Stimulated activated CD4-positive, alpha-beta T cell treated with anti-CD3 and anti-CD28 coated beads, Interleukin-12 subunit alpha, Interleukin-12 subunit beta, amount 100 ng/mL, for 4 hours (primary cell): ENCODE measurements at places on chromosomes 16 and 17.

- DNase-seq, result no peak
These were observed 18.9 kb downstream of the VASN start for GRCh38 chr16:4390266-4391260.

DNA sequence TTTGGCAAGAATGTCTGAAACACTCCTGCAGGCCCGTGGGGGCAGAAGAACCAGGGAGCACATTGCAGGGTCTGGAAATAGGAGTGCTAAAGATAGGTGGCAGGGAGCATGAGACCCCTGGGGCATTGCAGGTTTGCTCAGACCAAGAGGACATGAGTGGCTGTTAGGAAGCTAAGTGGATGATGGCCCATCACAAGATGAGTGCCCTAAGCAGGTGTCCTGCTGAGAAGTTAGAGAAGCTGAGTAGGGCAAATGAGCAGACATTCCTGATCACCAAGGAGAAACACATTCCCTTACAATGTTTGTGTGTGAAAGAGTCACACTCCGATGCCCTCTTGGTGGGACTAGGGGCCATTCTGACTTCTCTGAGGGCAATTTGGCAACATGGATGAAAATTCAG is 9.9 kb downstream of the MLYCD start:
- no peak for DNase-seq

DNA sequence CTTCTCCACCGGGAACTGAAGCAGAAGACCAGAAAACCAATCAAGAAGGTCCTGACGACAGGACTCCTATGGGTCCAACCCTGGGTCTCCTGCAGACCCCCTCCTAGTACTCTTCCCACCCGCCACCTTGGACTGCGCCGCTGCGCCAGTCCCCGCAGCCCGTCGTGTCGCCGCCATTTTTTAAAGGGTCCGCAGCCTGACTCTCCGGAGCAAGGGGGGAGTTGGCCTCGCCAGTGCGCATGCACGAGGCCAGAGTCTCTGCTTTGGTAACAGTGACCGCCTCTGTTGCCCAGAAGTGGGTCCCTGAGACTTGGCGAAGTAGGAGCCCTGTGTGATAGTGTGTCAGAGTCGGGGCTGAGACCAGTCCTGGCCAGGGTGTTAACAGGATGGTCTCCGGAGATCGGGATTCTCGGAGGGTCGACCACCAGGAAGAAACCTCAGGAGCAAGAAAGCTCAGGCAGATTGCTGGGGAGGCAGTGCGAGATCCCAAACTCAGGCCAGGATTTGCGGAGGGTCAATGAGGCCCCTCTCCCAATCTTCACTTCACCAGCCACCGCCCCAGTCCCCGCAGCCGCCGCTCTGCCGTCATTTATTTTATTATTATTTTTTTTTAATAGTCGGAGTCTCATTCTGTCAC is 612.5 kb downstream of the KCNJ18 start:
- no peak for DNase-seq

DNA sequence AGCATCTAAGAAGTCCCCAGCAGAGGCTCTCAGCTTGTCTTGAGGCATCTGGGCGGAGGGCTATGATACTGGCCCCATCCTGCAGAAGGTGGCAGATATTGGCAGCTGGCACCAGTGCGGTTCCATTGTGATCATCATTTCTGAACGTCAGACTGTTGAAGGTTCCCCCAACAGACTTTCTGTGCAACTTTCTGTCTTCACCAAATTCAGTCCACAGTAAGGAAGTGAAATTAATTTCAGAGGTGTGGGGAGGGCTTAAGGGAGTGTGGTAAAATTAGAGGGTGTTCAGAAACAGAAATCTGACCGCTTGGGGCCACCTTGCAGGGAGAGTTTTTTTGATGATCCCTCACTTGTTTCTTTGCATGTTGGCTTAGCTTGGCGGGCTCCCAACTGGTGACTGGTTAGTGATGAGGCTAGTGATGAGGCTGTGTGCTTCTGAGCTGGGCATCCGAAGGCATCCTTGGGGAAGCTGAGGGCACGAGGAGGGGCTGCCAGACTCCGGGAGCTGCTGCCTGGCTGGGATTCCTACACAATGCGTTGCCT is at the start of gene CIITA:
CIITA (plus strand) TSS at position 404 of the 543 bp plus-strand sequence; CDS start at position 533, 129 bp downstream.
- peak; percentile 8 for DNase-seq

GRCh38 chr17:6941989-6942388 is 53.9 kb upstream of the ALOX12 start:
- DNase-seq, result no peak

GRCh38 chr17:18028114-18028951 is 10.6 kb downstream of the ATPAF2 start:
- DNase-seq, result no peak

DNA sequence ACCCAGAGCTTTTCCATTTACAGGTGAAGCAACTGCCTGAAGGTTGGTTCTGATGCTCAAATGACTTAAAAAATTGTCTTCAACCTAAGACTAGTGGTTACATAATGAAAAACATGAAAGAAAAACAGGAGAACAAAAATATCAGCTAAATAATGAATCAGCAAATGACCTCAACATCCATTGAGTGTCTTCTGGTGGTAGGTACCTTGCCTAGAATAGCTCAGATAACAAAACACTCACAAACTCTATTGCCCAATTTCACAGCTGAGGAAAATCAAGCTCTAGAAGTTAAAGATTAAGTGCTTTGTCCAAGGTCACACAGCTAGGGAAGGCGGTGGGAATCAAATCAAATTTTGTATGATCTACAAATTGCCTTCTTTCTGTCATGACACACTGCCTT is 304.6 kb upstream of the CDH11 start:
- DNase-seq, result no peak

DNA sequence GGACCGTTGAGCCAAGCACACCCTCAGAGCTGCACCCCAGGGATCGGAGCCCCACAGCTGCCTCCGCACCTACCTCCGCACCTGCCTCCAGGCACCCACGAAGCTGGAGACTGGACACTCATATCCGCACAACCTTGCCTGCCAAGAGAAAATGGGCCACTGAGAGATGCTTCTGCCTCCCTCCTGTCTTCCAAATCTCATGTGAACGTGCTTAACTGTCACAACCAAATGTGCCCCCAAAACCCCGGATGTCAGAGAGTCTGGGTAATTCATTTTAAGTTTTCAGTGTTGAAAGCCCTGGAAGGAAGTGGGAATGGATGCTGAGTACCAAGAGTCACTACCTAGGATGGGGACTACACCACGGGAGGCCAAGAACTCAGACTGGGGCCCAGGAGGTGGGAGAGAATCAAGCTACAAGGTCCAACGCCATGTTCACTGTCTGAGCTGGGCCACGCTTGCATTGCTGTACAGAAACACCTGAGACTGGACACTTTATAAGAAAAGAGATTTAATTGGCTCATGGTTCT is 49.5 kb upstream of the MEAK7 start:
- peak; percentile 22 for DNase-seq

DNA sequence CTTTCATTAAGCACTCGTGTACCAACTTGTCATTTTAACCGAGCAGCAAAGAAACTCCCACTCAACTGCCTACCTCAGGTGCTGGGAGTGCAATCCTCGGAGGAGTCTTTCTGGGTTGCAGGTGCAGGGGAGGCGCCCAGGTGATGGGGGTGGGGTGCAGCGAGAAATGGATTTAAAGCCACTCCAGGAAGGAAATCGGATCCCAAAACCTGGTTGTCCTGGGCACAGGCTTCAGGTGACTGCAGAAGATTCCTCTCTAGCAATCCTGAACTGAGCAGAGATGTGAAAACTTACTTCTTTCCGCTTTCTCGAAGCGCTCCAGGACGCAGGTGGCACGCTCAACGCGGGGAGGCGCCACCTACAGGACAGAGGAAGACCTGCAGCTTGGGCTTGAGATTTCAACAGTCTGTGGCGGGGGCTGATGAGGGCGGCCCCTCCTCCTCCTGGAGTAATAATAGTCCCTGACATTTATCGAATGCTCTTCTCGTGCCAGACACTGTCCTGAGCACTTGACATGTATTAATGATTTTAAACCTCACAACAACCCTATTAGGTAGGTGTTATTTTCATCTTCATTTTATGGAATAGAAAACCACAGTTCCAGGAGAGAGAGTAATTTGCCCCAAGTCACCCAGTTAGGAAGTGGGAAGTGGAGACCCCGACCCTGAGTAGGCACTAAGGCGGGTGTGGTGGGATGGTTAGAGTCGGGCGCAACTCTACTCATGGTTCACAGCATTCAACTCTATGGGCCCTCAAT is 27.2 kb upstream of the SKAP1 start:
- DNase-seq, result peak; percentile 66

DNA sequence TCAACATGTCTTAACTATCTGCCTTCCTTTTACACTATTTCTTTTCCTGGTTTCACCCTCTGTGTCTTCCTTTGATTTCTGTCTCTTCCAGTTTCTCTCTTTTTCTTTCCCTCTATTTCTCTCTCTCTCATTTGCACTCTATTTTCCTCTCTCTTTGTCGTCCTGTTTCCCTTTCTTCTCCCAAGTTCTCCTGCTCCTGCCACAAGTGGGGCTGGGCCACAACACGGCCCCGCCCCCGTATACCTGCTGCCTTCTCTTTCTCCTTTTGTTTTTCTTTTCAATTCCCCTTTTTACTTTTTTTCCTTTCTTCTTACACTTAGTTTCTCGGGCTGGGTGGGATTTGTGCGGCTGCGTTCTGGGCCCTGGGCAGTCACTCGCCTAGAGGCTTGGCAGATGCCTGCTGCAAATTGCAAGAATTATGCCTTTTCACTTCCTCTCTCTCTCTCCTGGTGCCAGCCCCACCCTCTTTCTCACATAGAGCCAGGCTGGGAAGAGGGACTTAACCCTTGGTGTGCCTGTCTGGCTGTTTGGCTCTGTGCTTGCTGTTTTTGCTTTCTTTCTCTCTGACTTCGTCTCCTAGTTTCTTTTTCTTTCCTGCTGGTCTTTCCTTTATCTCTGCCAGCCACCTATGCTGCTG is 2139.4 kb downstream of the TP53TG3F start:
- no peak for DNase-seq

GRCh38 chr16:68772030-68772681 is 35.1 kb downstream of the CDH1 start:
- DNase-seq, result no peak

DNA sequence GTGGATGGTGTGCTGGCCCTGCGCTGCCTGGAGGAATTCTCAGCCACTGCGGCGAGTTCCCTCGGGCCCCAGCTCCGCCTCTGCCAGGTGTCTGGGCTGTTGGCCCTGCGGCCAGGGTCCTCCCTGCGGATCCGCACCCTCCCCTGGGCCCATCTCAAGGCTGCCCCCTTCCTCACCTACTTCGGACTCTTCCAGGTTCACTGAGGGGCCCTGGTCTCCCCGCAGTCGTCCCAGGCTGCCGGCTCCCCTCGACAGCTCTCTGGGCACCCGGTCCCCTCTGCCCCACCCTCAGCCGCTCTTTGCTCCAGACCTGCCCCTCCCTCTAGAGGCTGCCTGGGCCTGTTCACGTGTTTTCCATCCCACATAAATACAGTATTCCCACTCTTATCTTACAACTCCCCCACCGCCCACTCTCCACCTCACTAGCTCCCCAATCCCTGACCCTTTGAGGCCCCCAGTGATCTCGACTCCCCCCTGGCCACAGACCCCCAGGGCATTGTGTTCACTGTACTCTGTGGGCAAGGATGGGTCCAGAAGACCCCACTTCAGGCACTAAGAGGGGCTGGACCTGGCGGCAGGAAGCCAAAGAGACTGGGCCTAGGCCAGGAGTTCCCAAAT is 1.3 kb upstream of the TNFSF13 start:
- DNase-seq, result no peak

GRCh38 chr17:43874293-43874692 is 27.3 kb downstream of the CD300LG start:
- DNase-seq, result no peak

GRCh38 chr17:14196377-14196997 is 40.2 kb downstream of the CDRT15 start:
- DNase-seq, result no peak

GRCh38 chr17:3514873-3515272 is 39.1 kb downstream of the ASPA start:
- no peak for DNase-seq

GRCh38 chr17:67717624-67718324 is at the start of gene NOL11:
Gene NOL11 (plus strand): TSS chr17:67717936. CDS start chr17:67717948, 12 bp downstream.
- peak; percentile 99 for DNase-seq

- no peak for DNase-seq
These were observed 72.6 kb downstream of the SYCE1L start for GRCh38 chr16:77271532-77272426.

DNA sequence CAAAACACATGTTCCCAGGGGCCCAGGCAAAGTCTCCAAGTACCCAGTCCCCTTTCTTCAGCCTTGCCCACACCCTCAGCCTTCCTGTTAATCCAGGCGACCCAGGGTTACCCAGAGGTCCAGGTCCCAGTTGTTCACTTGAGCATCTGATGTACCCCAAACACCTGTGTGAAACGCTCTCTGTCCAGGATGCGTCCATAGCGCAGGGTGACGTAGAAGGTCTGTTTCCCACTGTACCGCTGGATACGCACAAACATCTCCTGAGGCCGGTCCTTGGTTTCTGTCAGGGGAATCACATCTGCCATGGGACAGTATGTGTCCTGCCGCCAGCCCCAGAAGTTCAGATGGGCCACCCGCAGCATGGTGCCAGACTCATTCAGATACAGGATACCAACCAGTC is 1.6 kb downstream of the TMEM186 start:
- DNase-seq, result no peak

DNA sequence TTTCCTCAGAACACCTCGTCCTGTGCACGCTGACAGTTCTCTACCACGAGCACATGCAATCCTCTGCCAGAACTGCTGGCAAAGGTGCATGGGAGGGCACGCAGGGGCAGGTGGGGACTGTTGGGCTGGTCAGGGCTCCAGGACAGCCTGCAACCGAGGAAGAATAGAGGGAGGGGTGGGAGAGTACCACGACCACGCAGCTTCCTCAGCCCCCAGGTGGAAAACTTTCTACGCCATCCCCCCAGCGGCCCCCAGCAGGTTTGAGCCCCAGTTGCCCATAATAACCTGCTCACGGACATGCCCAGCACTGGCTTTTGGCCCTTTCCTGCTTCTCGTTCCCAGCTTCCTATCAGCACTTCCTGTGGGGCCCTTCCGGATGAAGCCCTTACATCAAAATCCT is 199.3 kb downstream of the C16orf95 start:
- no peak for DNase-seq

- no peak for DNase-seq
These were observed 8.3 kb downstream of the XYLT2 start for GRCh38 chr17:50354198-50354597.

DNA sequence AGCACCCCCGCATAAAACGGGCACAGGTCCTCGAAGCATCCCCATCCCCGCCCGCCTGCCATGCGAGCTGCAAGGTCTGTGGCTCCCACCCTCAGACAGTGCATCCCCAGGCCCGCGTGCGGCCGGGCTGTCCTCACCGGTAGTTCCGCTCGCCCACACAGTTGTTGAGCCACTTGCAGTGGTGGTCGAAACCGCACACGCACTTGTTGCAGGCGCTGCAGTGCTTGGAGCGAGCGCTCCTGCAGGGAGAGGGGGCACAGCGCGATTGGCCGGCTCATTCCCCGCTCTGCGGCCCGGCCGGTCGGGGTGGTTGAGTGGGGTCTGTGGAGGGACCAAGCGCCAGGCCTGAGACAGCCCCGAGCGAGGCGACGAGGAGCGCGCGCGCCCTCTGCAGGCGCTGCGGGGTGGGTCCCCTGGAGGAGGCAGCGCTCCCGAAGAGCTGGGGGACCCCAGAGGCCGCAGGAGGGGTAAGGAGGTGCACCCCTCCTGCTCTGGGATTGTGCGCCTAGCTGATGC is 6.0 kb upstream of the TPPP3 start:
- DNase-seq, result peak; percentile 55
